GM23338 (cell line): ENCODE measurements at places on chromosomes 5 and 9. TPM values are rescaled to one million over a fixed set of nuclear protein-coding genes. Genes with fewer than 3 reads are reported as not detected.
A peak's percentile ranks its signal among the peaks of the same experiment; 100 is the strongest.

Gene S1PR3
- 7.6 and 9.3 TPM in 2 replicates for total RNA-seq

Gene ADGRV1
- 139 and 149 TPM in 2 replicates for total RNA-seq

DNA sequence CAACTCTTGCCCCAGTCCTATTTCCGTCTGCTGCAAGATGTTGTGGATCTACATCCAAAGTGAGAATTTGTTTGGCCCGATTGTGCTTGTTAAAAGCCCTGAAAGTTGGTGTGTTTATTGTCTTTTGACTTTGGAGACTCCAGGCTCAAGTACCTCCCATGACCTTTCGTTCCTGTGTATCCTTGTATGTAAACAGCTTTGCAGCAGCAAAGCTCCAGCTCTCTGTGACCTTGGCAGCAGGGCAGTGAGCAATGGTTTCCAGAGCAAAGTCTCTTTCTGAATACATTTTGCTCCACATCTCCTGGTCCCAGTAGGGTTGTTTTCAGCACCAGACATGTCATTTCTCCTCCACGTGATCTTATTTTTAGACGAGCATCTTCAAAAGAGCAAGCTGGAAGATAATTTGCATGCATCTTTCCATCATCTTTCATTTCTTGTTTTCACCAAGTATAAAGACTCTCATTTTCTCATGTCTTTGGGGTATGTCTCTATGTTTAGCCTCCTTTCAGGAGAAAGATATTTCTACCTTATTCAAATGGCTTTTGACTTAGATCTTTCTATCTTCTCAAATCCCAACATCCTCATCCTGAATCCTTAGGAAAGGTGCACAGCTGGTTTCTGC is 68.1 kb upstream of the ERCC6L2 start:
- H3K4me1 ChIP-seq: 0 out of 2 replicates have a peak, but pooled peaks cover 6% of the 10 kb centered on the region
- DNase-seq: no peak
- no peak overlapping the region for H3K27ac ChIP-seq
- H3K4me3 ChIP-seq: no peak overlapping the region

- H3K4me1 ChIP-seq: no peaks in the 10 kb centered on the region
- no peaks in the 10 kb centered on the region for H3K36me3 ChIP-seq
- no peak overlapping the region for H3K27ac ChIP-seq
These were observed 43.6 kb upstream of the TRMT10B start for GRCh38 chr9:37710046-37710445.

- no peak overlapping the region for H3K4me3 ChIP-seq
- H3K27me3 ChIP-seq: no peaks in the 10 kb centered on the region
- no peak for DNase-seq
- H3K36me3 ChIP-seq: no peaks in the 10 kb centered on the region
These were observed 954.5 kb downstream of the DTWD2 start for GRCh38 chr5:118033686-118034338.

Gene FRMD3
- total RNA-seq: 1.2 and 2.6 TPM in 2 replicates

- no peaks in the 10 kb centered on the region for H3K27me3 ChIP-seq
- DNase-seq: peak; percentile 89
These were observed 101.1 kb downstream of the FGF18 start for GRCh38 chr5:171520300-171521174.

GRCh38 chr5:40124367-40124766 is 555.3 kb upstream of the PTGER4 start:
- H3K4me1 ChIP-seq: no peaks in the 10 kb centered on the region
- H3K4me3 ChIP-seq: no peak overlapping the region
- peaks cover 16% of the 10 kb centered on the region for H3K36me3 ChIP-seq
- no peak overlapping the region for H3K27ac ChIP-seq
- DNase-seq: peak; percentile 63

GRCh38 chr5:111017731-111018130 is 53.8 kb upstream of the TSLP start:
- no peaks in the 10 kb centered on the region for H3K27me3 ChIP-seq
- H3K36me3 ChIP-seq: no peaks in the 10 kb centered on the region
- no peak overlapping the region for H3K4me3 ChIP-seq
- DNase-seq: no peak
- H3K4me1 ChIP-seq: no peaks in the 10 kb centered on the region

- no peaks in the 10 kb centered on the region for H3K27me3 ChIP-seq
- H3K36me3 ChIP-seq: no peaks in the 10 kb centered on the region
- H3K4me1 ChIP-seq: no peaks in the 10 kb centered on the region
- DNase-seq: no peak
- H3K27ac ChIP-seq: no peak overlapping the region
- H3K4me3 ChIP-seq: no peak overlapping the region
These were observed 81.4 kb upstream of the RANBP6 start for GRCh38 chr9:6096821-6097220.

GRCh38 chr5:148833925-148834324 is 7.5 kb downstream of the ADRB2 start:
- no peak for DNase-seq
- H3K27me3 ChIP-seq: no peaks in the 10 kb centered on the region
- H3K4me1 ChIP-seq: peaks cover 4% of the 10 kb centered on the region; the same call in 1 of the 2 replicates
- H3K4me3 ChIP-seq: no peak overlapping the region
- H3K27ac ChIP-seq: no peak overlapping the region

DNA sequence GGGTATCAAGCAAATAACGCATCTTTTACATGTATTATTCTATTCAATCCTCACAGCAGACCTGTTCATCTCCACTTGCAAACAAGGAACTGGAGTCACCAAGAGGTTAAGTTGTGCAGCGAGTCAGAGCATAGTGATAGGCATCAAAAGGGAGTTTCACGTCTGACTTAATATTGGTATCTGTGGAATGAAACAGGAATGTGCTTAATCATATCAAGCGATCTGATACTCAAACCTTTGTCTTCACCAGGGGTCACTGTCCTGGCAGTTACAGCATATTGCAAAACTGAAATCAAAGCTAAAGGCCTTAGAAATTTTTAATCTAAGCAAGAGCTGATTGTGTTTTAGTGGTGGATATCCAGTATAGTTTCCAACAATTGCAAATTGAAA is 271.6 kb downstream of the PLK2 start:
- peak; percentile 8 for DNase-seq
- H3K4me3 ChIP-seq: no peak overlapping the region

DNA sequence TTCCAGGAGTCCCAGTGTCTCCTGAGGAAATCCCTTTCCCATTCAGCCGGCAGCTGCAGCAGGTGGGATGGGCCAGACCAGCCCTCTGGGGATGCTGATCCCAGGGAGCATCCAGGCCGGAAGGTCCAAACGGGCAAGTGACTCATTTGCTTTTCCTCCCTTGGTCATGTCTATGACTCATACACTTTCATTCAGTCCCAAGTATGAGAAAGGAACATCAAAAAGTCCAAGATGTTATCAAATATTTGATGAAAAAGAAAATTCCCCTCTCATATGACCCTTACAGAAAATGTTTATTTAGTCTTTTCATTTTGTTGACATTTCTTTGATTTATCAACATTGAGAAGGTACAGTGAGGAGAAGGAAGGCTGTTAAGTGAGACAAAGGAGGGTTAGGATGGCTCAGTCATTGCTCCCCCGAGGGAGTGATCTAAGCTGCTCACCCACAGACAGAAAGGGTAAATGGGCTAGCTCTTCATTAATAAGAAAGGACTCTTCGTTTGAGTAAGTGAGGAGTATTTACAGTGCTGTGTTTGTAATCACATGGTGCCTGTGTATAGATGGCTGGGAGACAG is 117.6 kb upstream of the ANKRD55 start:
- no peak overlapping the region for H3K27ac ChIP-seq
- H3K36me3 ChIP-seq: no peaks in the 10 kb centered on the region
- no peaks in the 10 kb centered on the region for H3K27me3 ChIP-seq

DNA sequence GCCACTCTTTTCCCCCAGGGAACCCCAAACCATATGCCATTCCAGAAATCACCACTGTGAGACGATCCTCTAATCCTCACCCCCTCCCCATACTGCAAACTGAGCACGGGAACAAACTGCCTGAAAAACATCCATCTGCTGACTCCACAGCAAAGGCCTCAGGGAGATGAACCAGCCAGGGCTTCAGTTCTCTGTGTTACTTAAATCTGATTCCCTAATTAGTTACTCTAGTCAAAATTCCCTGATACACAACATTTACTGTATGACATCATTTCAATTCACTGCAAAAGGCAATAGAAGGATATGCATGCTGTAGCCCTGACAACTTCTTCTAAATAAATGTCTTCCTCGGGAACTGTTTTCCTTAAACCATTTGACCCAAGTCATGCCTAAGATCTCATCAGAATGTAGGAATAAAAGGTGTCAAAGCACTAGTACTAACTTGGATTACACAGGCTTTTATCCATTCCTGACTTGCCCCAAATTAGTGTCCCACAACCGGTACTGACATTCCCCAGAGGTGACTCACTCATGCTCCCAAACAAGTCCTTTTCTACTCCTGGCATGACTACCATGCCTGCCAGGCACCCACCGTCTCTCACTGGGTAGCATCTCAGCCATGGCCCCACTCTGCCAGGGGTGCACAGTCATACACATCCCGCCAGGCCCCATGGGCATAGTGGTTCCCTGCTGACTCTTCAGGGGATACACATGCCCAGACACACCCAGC is 35.0 kb downstream of the MTX3 start:
- H3K4me3 ChIP-seq: no peak overlapping the region
- no peak for DNase-seq
- H3K4me1 ChIP-seq: peaks cover 6% of the 10 kb centered on the region
- H3K27me3 ChIP-seq: no peaks in the 10 kb centered on the region

Gene ADGRD2
- total RNA-seq: 0.45 TPM in 1 of 2 replicates, not detected in the other

- no peak overlapping the region for H3K4me3 ChIP-seq
- H3K27ac ChIP-seq: no peak overlapping the region
- no peaks in the 10 kb centered on the region for H3K27me3 ChIP-seq
These were observed 44.6 kb downstream of the ADAMTS2 start for GRCh38 chr5:179300581-179301180.

DNA sequence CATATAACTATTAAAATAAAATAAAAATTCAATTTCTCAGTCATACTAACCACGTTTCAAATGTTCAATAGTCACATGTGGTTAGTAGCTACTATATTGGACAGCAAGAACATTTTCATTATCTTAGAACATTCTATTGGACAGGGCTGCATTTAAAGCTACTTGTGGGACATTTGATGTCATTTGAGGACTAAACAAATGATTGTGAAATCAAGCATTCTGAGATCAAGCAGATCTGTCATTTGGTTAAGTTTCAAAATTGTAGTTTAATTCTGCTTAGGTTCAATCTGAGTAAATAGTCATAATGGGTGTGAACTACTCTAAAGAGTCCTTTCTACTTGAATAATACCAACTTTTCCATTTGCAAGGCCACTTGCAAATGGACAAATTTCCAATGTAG is 226.9 kb upstream of the C9orf72 start:
- H3K4me3 ChIP-seq: no peak overlapping the region
- H3K36me3 ChIP-seq: no peaks in the 10 kb centered on the region
- no peaks in the 10 kb centered on the region for H3K27me3 ChIP-seq
- DNase-seq: no peak

- DNase-seq: peak; percentile 84
- H3K4me3 ChIP-seq: peak overlapping the region; percentile 81
- H3K36me3 ChIP-seq: no peaks in the 10 kb centered on the region
- no peak overlapping the region for H3K27ac ChIP-seq
These were observed 716 bp downstream of the PROB1 start for GRCh38 chr5:139394123-139394653.

Gene RASGEF1C
- total RNA-seq: 0.42 and 2.6 TPM in 2 replicates

Gene SARDH
- 9.8 and 10.4 TPM in 2 replicates for total RNA-seq

- DNase-seq: no peak
- H3K4me3 ChIP-seq: no peak overlapping the region
- H3K27me3 ChIP-seq: no peaks in the 10 kb centered on the region
- no peak overlapping the region for H3K27ac ChIP-seq
These were observed 35.0 kb downstream of the TPPP start for GRCh38 chr5:658103-658502.

DNA sequence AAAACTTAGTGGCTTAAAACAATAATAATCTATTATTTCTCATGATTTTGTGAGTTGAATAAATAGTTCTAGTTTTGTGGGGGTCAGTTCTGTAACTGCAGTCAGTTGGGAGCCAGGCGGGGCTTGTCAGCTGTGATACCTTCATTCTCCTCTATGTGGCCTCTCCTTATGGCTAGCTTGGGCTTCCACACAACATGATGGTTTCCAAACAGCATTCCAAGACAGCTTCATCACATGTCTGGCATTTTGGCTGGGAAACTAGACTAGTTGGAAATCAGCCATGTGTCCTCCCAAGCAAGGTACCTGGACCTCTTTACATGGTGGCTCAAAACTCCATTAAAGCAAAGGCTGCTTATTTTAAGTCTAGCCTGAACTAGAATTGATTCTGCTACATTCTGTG is 61.4 kb upstream of the RANBP3L start:
- H3K36me3 ChIP-seq: no peaks in the 10 kb centered on the region
- H3K4me3 ChIP-seq: no peak overlapping the region
- peak; percentile 62 for DNase-seq
- no peaks in the 10 kb centered on the region for H3K4me1 ChIP-seq
- H3K27me3 ChIP-seq: no peaks in the 10 kb centered on the region

Gene SLC1A3
- total RNA-seq: 27.2 and 29.0 TPM in 2 replicates

Gene HACD4
- 2.2 and 2.5 TPM in 2 replicates for total RNA-seq

- no peak for DNase-seq
- H3K27ac ChIP-seq: no peak overlapping the region
- H3K27me3 ChIP-seq: no peaks in the 10 kb centered on the region
- no peak overlapping the region for H3K4me3 ChIP-seq
- no peaks in the 10 kb centered on the region for H3K36me3 ChIP-seq
These were observed 9.1 kb upstream of the MVB12B start for GRCh38 chr9:126317513-126317912.
